Esophagus squamous epithelium (tissue), 5 donors: ENCODE measurements at places on chromosomes 5 and 9.

GRCh38 chr5:107232788-107233187 is 437.9 kb downstream of the EFNA5 start:
- DNase-seq: no peak

- DNase-seq: no peak
Measured at GRCh38 chr9:69951411-69951810, 92.2 kb upstream of the MAMDC2 start.

GRCh38 chr5:86974955-86975354 is 292.7 kb upstream of the RASA1 start:
- DNase-seq: no peak

- DNase-seq: no peak
Measured at GRCh38 chr5:40682154-40683017, 2.7 kb downstream of the PTGER4 start.

DNA sequence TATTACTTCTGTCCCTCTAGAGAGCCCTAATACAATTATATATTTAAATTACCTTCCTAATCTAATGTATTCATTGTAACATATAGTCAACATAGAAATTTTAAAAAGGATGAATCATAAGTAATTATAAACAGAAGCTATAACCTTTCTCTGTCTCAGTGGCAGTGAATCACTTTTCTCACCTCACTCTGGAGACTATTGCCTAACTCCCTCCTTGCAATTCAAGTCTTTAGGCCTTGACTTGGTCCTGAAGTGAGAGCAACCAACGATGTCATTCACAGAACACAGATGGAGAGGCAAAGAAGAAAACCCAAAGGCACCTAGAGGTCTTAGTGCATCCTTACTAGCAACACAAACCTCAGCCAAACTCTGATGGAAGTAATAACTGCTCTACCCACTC is 133.3 kb upstream of the DPYSL3 start:
- DNase-seq: no peak

DNA sequence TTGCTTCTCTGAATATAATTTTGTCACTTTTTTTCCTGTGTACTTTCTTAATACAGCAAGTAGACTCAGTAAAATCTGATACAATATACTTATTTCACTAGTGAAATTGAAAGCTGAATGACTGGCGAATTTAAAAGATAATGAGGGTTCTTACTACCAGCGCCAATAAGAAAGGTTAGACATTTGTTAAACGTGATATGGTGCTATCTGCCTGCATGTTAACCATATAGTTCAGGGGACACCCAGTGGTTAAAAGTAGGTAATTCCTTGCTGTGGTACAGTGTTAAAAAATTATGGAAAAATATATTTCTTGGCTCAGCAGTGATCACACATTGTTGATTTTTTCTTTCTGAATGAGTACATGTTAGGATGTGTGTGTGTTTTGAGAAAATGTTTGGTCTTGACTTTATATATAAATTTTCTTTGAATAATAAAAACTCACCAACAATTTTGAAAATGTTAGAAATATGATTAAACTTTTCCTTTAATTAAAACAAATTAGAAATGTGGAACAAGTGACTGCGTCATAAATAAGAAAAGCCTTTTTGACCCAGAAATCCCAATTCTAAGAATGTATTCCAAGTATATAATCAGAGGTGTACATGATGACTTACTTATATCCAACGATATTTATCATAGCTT is 25.8 kb downstream of the CAST start:
- no peak for DNase-seq

- no peak for DNase-seq
Measured at GRCh38 chr5:175853573-175854230, 17.7 kb upstream of the CPLX2 start.

- DNase-seq: no peak
Measured at GRCh38 chr9:131943351-131943841, 136.3 kb downstream of the MED27 start.

DNA sequence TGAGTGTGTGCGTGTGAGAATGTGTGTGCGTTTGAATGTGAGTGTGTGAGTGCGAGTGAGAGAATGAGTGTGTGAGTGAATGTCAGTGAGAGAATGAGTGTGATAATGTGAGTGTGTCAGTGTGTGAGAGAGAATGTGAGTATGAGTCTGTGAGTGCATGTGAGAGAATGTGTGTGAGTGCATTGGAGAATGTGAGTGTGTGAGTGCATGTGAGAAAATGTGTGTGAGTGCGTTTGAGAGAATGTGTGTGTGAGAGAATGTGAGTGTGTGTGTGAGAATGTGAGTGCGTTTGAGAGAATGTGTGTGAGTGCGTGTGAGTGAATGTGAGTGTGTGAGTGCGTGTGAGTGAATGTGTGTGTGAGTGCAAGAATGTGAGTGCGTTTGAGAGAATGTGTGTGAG is 39.0 kb upstream of the LHX2 start:
- no peak for DNase-seq

DNA sequence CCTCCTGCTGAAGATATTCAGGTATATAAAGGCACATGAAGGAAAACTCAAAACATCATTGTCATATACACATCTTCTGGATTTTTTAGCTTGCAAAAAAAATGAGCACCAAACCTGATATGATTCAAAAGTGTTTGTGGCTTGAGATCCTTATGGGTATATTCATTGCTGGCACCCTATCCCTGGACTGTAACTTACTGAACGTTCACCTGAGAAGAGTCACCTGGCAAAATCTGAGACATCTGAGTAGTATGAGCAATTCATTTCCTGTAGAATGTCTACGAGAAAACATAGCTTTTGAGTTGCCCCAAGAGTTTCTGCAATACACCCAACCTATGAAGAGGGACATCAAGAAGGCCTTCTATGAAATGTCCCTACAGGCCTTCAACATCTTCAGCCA is at the start of gene IFNK:
TSS of gene IFNK (plus strand) at position 55 of the 400 bp plus-strand sequence. CDS start at position 102, 47 bp downstream.
- DNase-seq: no peak
